Ascending aorta (tissue), 2 donors: ENCODE measurements at places on chromosomes 7 and 10. TPM values are rescaled to one million over a fixed set of nuclear protein-coding genes. Genes with fewer than 3 reads are reported as not detected.
A peak's percentile ranks its signal among the peaks of the same experiment; 100 is the strongest.

DNA sequence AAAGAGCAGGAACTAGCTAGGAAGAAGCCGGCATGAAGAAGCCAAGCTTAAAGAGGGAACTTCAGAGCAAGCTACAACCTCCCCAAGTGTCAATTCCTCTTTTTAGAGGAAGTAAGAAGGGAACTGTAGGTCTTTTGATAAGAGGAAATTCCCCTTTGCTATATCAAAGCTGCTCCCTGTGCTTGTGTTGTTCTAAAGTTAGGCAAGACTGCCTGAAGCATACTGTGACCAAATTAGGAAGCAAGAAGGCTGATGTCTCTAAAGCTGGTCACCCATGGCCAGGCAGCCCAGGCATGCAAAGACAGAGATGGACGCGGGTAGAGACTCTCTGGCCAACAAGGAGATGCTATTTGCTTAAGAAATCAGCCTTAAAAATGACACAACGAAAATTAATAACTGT, 87.9 kb downstream of the RNF216 start:
- peak overlapping the region; percentile 94 for H3K27ac ChIP-seq
- no peak for DNase-seq
- H3K4me3 ChIP-seq = peak overlapping the region; percentile 34
- no peaks in the 10 kb centered on the region for H3K36me3 ChIP-seq
- no peaks in the 10 kb centered on the region for H3K27me3 ChIP-seq

GRCh38 chr10:44935201-44935965, 24.2 kb upstream of the RASSF4 start:
- H3K36me3 ChIP-seq = no peaks in the 10 kb centered on the region
- H3K4me1 ChIP-seq = peaks cover 4% of the 10 kb centered on the region
- H3K4me3 ChIP-seq = no peak overlapping the region
- H3K27ac ChIP-seq = peak overlapping the region; percentile 59

DNA sequence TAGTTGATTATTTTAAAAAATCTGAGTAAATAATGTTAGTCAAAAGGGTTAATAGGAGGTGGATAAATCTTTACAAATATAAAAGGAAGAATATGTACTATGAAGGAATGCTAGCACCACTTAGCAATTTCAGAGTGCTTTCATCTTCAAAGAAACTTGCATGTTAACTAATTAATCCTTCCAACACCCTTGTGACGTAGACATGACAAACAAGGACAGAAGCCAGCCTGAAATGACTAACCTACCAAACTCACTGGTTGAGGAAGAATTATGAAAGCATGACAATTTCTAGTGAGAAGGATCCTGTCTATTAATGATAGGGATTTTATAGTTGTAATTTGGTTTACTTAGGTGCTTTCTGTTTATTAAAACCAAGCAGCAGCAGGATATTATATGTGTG, 468.0 kb upstream of the FZD8 start:
- DNase-seq = no peak
- H3K36me3 ChIP-seq = no peaks in the 10 kb centered on the region

GRCh38 chr10:62860946-62861345, 44.8 kb upstream of the EGR2 start:
- H3K4me3 ChIP-seq = no peak overlapping the region
- no peak for DNase-seq
- no peaks in the 10 kb centered on the region for H3K4me1 ChIP-seq
- H3K27me3 ChIP-seq = no peaks in the 10 kb centered on the region

DNA sequence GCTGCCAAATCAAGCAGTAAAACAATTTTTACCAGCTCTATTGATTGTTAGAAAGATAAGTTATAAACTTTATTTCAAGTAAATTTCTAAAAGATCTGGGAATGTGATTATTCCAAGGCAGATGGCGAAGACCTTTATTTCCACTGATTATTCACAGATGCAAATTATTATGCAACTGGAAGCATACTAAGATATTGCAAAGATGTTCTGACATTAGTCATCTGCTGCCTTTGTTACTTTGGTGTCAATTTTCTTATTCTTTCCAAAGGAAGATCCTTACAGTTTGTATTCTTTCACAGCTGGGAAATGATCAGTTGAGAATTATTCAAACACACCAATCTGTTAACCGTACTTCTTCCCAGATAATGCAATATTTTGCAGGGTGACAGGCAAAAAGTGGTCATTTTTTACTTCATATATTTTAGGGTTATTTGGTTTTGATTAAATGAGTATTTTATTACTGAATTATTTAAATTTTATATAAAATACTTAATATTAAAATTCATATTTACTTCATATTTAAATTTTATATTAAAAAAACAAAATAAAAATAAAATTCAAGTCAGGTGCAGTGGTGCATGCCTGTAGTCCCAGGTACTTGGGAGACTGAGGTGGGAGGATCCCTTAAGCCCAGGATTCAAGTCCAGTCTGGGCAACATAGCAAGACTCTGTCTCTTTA, 171.3 kb downstream of the FZD1 start:
- H3K4me1 ChIP-seq = no peaks in the 10 kb centered on the region
- H3K27ac ChIP-seq = no peak overlapping the region
- H3K27me3 ChIP-seq = no peaks in the 10 kb centered on the region
- no peaks in the 10 kb centered on the region for H3K36me3 ChIP-seq

GRCh38 chr10:10665750-10666149, 351.9 kb upstream of the CELF2 start:
- no peaks in the 10 kb centered on the region for H3K4me1 ChIP-seq
- H3K36me3 ChIP-seq = no peaks in the 10 kb centered on the region
- H3K27me3 ChIP-seq = no peaks in the 10 kb centered on the region
- DNase-seq = no peak
- no peak overlapping the region for H3K4me3 ChIP-seq

- H3K4me1 ChIP-seq = no peaks in the 10 kb centered on the region
- H3K36me3 ChIP-seq = no peaks in the 10 kb centered on the region
- no peaks in the 10 kb centered on the region for H3K27me3 ChIP-seq
- no peak overlapping the region for H3K4me3 ChIP-seq
- no peak overlapping the region for H3K27ac ChIP-seq
Measured at GRCh38 chr7:158550886-158551452, 36.7 kb downstream of the PTPRN2 start.

GRCh38 chr7:40437936-40438634, 303.3 kb downstream of the SUGCT start:
- H3K27ac ChIP-seq = peak overlapping the region; percentile 88
- no peak for DNase-seq
- no peaks in the 10 kb centered on the region for H3K4me1 ChIP-seq
- no peaks in the 10 kb centered on the region for H3K27me3 ChIP-seq
- no peaks in the 10 kb centered on the region for H3K36me3 ChIP-seq

- no peaks in the 10 kb centered on the region for H3K27me3 ChIP-seq
- no peak overlapping the region for H3K4me3 ChIP-seq
- H3K27ac ChIP-seq = no peak overlapping the region
- no peaks in the 10 kb centered on the region for H3K36me3 ChIP-seq
- no peak for DNase-seq
Measured at GRCh38 chr10:45376371-45376801, 2.4 kb downstream of the ALOX5 start.

- no peaks in the 10 kb centered on the region for H3K36me3 ChIP-seq
- peaks cover 7% of the 10 kb centered on the region for H3K4me1 ChIP-seq
- DNase-seq = no peak
- no peak overlapping the region for H3K4me3 ChIP-seq
- H3K27me3 ChIP-seq = no peaks in the 10 kb centered on the region
Measured at GRCh38 chr7:42233171-42233570, 3.8 kb downstream of the GLI3 start.

DNA sequence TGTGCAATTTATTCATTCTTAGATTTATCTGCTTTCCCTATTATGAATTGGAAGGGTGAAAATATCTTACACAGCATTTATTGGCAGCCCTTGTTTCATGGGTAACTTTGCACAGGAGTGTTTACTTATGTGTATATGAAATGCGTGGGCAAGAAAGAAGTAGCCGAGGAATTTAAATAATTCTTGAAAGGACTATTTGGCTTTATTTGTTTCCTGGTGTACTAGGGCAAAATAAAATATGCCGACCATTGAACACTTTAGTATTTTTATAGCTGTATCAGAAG, 93.7 kb downstream of the ARID5B start:
- no peaks in the 10 kb centered on the region for H3K27me3 ChIP-seq
- no peaks in the 10 kb centered on the region for H3K36me3 ChIP-seq
- no peak for DNase-seq
- H3K27ac ChIP-seq = peak overlapping the region; percentile 73
- H3K4me1 ChIP-seq = peaks cover 50% of the 10 kb centered on the region

DNA sequence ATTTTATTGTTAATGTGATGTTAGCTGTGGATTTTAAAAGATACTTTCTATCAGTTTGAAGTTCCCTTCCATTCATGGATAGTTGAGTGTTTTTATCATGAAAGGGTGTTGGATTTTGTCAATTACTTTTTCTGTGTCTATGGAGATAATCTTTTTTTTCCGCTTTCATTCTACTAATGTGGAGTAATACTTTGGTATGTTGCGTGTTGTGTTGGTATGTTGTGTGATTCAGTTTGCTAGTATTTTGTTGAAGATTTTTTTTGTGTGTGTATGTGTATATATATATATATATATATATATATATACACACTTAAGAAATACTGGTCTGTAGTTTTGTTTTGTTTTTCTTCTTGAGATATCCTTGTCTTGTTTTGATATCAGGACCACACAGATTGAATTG, 100.3 kb downstream of the CCSER2 start:
- peaks cover 31% of the 10 kb centered on the region for H3K4me1 ChIP-seq
- no peak overlapping the region for H3K27ac ChIP-seq
- H3K27me3 ChIP-seq = no peaks in the 10 kb centered on the region
- H3K4me3 ChIP-seq = no peak overlapping the region

DNA sequence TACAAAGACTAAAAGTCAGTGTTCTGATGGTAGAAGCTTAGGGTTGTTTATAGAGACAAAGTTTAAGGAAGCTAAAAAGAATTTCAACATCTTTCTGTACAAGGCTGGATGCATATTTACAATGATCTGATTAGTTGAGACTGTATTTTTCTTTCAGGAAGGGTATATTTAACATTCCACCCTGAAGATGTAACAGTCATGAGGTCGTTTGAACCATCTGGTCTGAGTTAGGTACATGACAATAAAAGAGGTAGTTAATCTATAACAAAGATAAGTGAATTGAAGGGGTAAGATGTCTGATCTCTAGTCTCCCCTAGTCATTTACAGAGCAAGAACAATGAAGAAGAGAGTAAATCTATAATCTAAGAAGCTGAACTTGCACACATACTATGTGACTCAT, 821.2 kb downstream of the CNTNAP2 start:
- H3K4me1 ChIP-seq = no peaks in the 10 kb centered on the region
- H3K36me3 ChIP-seq = no peaks in the 10 kb centered on the region
- H3K27me3 ChIP-seq = no peaks in the 10 kb centered on the region

GRCh38 chr10:27685681-27686080, 59.9 kb downstream of the MKX start:
- no peak overlapping the region for H3K4me3 ChIP-seq
- no peak overlapping the region for H3K27ac ChIP-seq
- no peaks in the 10 kb centered on the region for H3K36me3 ChIP-seq

DNA sequence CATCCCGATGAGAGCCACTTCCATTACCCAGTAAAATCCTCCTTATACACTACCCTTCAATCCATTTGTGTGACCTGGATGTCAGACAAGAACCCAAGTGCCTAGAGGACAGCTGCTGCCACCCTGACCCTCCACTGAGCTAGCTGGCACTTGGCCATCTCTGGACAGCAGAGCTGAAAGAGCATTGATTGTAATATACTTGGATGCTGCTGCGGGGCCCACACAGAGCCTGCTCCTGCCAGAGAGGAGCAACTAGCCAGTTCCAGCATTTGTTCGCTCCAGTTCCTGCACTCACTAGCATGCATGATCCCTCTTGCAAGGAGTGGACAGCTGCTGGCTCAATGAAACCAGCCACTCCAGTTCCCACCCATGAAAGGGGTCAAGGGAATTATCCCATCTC, 8.4 kb upstream of the TMEM254 start:
- no peak overlapping the region for H3K27ac ChIP-seq
- no peak overlapping the region for H3K4me3 ChIP-seq
- H3K36me3 ChIP-seq = no peaks in the 10 kb centered on the region

GRCh38 chr7:148609045-148609725, 18.6 kb downstream of the C7orf33 start:
- no peaks in the 10 kb centered on the region for H3K4me1 ChIP-seq
- no peak overlapping the region for H3K4me3 ChIP-seq
- H3K27ac ChIP-seq = peak overlapping the region; percentile 27
- no peaks in the 10 kb centered on the region for H3K27me3 ChIP-seq
- no peaks in the 10 kb centered on the region for H3K36me3 ChIP-seq

GRCh38 chr10:76735866-76736265, 901.7 kb downstream of the KCNMA1 start:
- no peaks in the 10 kb centered on the region for H3K27me3 ChIP-seq
- DNase-seq = no peak
- H3K4me1 ChIP-seq = no peaks in the 10 kb centered on the region
- H3K27ac ChIP-seq = no peak overlapping the region
- no peak overlapping the region for H3K4me3 ChIP-seq

GRCh38 chr7:72080341-72080766, 331.8 kb downstream of the CALN1 start:
- no peak for DNase-seq
- no peaks in the 10 kb centered on the region for H3K27me3 ChIP-seq
- no peak overlapping the region for H3K27ac ChIP-seq
- H3K36me3 ChIP-seq = no peaks in the 10 kb centered on the region

DNA sequence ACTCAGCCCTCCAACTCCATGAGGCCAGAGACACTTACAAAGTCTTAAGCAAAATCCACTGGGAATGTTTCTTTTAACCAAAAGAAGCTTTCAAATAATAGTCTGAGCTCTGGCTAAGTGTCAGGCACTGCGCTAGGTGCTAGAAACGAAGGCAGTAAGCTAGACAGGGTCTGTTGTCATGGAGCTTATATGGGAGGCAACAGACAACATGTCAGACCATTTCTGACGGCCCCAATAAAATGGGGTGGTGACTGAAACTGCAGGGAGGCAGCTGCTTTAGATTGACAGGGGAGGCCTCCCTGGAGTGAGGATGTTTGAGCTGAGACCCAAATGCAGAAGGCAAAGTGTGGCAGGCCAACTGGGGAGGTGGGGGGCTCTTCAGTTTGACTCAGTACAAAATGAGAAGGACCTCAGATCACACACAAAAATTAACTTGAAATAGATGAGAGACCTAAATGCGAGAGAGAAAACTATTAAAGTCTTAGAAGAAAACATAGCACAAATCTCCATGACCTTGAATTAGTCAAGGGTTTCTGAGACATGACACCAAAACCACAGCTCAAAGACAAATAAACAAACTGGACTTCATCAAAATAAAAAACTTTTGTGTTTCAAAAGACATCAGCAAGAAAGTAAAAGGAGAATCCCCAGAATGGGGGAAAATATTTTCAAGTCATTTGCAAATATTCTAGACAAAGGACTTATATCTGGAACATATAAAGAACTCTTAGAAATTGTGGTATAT, 40.6 kb downstream of the SH3PXD2A start:
- no peak for DNase-seq
- H3K27ac ChIP-seq = peak overlapping the region; percentile 78
- no peak overlapping the region for H3K4me3 ChIP-seq
- H3K36me3 ChIP-seq = no peaks in the 10 kb centered on the region

- no peak overlapping the region for H3K4me3 ChIP-seq
- no peaks in the 10 kb centered on the region for H3K27me3 ChIP-seq
- H3K36me3 ChIP-seq = no peaks in the 10 kb centered on the region
- H3K4me1 ChIP-seq = no peaks in the 10 kb centered on the region
Measured at GRCh38 chr7:7425321-7425720, 110.4 kb downstream of the COL28A1 start.

ITIH5 gene
- total RNA-seq = 19.4 TPM

FXYD4 gene
- not detected for total RNA-seq

AOAH gene
- total RNA-seq = 0.75 TPM

POLR2J2 gene
- total RNA-seq = not detected

GSTO2 gene
- not detected for total RNA-seq

PTPN20 gene
- total RNA-seq = not detected

ST8SIA6 gene
- total RNA-seq = not detected

TLX1 gene
- total RNA-seq = not detected

PTN gene
- total RNA-seq = 10.4 TPM
